Spleen (tissue), 13 donors: ENCODE measurements at places on chromosomes 16 and 17. TPM values are rescaled to one million over a fixed set of nuclear protein-coding genes. Genes with fewer than 3 reads are reported as not detected.

The TRPV3 gene
- total RNA-seq, result 0.32 TPM

The MMP15 gene
- total RNA-seq, result 14.8 TPM

The TMEM98 gene
- total RNA-seq, result 15.0 TPM

The AOC3 gene
- total RNA-seq, result 23.5 TPM

The RUNDC3A gene
- 1.3 TPM for total RNA-seq

The HEATR3 gene
- 23.4 TPM for total RNA-seq

The GLIS2 gene
- total RNA-seq, result 4.1 TPM

The NTN3 gene
- total RNA-seq, result not detected

The RUNDC1 gene
- total RNA-seq, result 24.7 TPM

The PSMD3 gene
- total RNA-seq, result 65.5 TPM

The LRRC37A gene
- 3.7 TPM for total RNA-seq

The SKAP1 gene
- 19.9 TPM for total RNA-seq

The YBX2 gene
- not detected for total RNA-seq

The ZNF821 gene
- total RNA-seq, result 7.9 TPM

DNA sequence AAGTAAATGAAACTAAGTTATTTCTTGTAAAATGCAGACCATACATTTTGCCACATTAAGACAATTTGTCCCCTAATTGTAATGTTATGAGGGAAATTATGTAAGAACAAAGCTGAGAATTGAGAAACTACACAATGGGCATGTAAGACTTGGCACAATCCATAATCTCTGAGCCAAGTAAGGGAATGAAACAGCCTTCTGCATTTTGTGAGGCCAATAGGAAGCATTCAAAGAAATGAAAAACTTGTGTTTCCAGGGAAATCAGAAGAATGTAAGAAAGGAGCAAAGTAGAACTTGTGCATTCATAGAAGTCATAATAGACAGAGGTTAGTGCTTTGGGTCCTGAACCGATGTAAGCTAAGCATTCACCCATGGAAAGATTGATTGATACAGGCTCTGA, 1.8 kb downstream of the KRTAP9-4 start:
- no peak for DNase-seq

- peak; percentile 28 for DNase-seq
Observed at GRCh38 chr16:27441998-27442397, 40.0 kb downstream of the IL21R start.

DNA sequence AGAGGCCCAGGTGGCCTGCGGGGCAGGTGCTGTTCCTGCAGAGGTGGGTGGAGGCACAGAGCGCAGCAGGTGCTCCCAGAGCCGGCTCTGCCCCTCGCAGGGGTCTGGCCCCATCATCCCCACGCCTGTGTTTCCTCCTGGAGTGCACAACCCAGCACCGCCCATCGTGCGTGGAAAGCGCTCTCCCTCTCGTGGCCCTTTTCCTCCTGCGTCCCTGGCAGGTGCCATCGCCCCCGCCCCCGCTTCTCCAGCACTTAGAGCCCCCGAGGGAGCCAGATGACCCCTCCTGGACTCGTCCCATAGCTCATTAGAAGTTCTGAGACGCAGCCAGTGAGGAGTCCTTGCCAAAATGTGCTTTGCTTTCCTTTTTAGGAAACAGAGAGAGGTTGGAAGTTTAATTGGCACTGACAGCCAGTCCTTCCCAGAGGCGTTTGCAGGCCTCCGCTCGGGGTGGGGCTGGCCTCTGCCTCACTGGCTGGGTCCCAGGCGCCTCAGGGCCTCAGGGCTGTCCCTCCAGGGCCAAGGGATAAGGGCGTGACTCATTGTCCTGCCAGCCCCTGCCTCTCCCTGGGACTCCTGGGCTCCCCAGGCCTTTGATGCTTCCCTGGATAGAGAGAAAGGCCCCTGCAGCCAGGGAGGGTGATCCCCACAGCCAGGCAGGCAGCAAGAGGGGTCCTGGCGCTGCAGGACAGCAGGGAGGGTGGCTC, 32.2 kb upstream of the CHMP6 start:
- peak; percentile 82 for DNase-seq

DNA sequence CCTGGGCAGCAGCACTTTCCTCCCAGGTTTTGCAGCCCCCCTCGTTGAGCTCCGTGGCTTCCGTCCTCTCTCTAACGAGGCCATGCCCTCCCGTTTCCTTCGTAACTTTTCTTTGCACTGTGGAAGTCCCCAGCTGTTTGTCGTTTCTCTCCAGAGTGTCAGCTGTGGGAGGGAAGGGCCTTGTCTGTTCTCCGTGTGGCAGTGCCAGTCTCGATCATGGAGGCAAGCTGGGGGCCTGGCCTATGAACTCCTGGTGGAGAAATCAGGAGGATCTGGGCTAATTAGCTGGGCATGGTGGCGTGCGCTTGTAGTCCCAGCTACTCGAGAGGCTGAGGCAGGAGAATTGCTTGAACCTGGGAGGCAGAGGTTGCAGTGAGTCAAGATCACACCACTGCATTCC, 28.3 kb downstream of the TBCD start:
- no peak for DNase-seq

GRCh38 chr17:41258406-41258805, 3.2 kb downstream of the KRTAP9-9 start:
- DNase-seq, result no peak

DNA sequence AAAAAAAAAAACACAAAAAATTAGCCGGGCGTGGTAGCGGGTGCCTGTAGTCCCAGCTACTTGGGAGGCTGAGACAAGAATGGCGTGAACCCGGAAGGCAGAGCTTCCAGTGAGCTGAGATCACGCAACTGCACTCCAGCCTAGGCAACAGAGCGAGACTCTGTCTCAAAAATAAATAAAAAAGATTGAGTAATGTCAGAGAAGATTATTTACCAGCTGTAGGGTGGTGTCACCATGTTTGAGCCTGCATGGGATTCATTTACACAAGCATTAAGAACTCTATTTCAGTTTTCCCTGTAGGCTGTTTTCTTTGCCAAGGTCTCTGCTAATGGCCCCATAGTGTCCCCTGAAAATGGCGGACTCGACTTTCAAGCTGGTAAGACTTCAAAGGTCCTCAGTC, 575.0 kb downstream of the CDH13 start:
- DNase-seq, result no peak

GRCh38 chr16:85381738-85382592, 231.2 kb upstream of the GSE1 start:
- DNase-seq, result no peak

GRCh38 chr16:9199311-9199710, 107.9 kb downstream of the HAPSTR1 start:
- DNase-seq, result no peak

GRCh38 chr16:53837426-53837825, 133.5 kb downstream of the FTO start:
- no peak for DNase-seq

- DNase-seq, result no peak
Observed at GRCh38 chr17:47957591-47958490, at the start of gene PRR15L. Gene PRR15L, minus strand, starts transcription at chr17:47957883. Its CDS starts 4,649 bp downstream, at chr17:47953234.

DNA sequence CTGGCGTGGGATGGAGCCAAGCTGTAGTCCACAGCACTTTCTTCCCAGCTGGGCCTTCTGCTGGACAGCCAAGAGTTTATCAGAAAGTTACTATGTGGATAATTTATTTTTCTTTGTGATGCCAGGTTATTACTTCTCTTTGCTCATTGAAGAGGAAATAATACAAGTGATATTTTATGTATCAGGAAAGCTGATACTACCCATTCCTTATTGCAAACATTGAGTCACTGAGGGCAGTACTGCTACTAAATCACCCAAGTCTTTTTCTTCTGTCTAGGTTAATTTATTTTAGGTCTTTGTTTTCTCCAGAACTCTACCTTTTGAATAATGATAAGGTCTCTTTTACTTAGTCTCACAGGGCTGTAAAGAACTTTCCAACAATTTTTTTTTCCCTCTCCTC, 8.3 kb downstream of the NUP93 start:
- DNase-seq, result no peak

DNA sequence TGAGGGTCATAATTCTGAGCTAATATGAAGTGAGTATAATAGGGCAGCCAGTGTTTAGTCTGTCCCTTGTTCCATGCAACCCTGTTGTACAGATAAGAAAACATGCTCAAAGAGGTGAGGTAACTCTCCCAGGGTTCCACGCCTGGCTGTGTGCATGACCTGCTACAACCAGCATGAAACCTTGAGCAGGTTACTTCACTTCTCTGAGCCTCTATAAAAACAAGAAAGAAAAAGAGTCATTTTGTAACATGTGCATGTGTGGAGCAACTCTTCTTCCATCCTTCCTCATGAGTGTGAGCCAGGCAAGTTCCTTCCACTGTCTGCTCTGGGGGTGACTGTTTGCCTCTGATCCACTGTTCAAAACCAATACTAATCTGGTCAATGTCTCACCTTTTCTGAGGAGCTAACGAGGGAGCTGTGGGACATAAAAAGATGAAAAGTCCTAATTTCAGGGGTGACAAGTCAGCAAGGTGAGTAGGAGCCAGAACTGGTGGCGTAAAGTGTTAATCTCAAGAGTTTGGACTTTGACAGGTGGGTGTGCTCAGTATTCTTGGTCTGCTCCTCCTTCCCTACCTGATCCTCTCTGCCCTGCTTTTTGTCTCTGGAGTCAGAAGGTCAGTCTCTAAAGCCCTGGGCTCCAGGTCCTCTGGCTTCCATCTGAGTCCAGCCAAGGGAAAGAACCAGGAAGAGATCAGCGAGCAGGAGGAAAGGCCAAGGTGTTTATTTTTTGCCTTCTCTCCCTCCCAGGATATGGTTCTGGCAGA, 21.5 kb downstream of the GFOD2 start:
- no peak for DNase-seq

GRCh38 chr17:31595076-31595475, 203.6 kb downstream of the RAB11FIP4 start:
- peak; percentile 1 for DNase-seq

DNA sequence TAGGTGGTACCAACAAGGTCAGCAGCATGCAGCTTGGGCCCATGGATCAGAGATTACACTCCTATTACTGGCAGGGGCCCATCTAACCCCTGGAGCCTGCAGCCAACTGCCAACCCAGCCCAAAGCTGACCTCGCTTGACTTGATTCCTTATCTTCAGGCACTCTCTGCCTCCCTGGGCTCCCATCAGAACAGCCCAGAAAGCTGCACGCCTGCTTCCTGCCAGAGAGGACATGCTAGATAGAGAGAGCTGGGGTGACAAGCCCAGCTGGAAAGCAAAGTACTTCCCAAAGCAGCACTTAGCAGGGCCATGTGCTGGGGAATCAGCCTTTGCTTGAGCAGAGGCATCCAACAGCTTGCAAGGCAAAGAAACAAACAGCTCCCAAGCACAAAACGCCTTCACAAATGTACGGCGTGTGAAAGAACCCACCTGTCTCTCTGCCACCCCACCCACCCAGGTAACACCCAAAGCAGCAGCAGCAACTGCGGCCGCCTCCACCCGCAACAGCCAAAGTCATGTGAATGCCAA, 74.2 kb upstream of the NLK start:
- DNase-seq, result peak; percentile 76

- no peak for DNase-seq
Observed at GRCh38 chr16:869823-870641, 69.5 kb upstream of the GNG13 start.

DNA sequence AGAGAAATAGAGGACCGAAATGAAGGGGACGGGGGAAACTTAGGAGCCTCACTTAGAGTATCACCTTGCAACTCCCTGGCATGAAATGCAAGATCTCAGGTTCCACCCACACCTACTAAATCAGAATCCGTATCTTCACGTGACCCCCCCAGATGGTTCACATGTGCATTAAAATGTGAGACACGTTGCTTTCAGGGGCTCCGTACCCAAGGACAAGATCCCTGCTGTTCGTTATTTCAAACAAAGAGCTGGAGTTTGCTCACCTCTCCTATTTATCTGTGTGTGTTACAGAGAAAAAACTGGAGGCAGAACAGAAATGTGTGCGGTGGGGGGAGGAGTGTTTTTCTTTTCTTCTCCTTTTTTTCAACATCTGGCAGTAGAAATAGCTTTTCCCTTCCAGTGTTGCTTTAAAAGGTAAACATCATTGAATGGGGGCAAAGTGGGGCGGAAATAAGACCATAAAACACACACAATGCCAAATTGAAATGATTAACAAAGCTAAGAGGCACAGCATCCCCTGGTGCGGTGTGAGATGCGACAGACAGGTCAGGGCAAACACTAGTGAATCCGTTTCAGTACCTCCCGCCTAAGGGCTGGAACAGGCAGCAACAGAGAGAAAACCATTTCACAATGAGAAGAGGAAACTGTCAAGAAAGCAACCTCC, 145.4 kb downstream of the SOX9 start:
- DNase-seq, result no peak

DNA sequence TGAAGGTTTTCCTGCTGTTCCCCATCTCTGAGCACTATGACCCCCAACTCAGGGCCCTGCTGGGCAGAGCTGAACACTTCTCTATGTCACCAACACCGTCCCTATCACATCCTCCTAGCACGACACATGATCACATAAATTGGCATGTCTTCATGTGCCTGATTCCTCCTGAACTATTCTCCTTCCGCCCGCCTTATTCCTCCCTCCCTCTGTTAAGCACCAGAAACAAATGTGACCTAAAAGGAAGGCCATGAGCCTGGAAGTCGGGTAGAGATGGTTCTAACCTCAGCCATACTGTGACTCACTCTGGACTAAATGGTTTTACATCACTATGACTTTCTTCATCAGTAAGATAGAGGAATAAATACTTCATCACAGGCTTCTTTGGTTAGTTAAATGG, 80.8 kb upstream of the DYNLRB2 start:
- DNase-seq, result no peak

DNA sequence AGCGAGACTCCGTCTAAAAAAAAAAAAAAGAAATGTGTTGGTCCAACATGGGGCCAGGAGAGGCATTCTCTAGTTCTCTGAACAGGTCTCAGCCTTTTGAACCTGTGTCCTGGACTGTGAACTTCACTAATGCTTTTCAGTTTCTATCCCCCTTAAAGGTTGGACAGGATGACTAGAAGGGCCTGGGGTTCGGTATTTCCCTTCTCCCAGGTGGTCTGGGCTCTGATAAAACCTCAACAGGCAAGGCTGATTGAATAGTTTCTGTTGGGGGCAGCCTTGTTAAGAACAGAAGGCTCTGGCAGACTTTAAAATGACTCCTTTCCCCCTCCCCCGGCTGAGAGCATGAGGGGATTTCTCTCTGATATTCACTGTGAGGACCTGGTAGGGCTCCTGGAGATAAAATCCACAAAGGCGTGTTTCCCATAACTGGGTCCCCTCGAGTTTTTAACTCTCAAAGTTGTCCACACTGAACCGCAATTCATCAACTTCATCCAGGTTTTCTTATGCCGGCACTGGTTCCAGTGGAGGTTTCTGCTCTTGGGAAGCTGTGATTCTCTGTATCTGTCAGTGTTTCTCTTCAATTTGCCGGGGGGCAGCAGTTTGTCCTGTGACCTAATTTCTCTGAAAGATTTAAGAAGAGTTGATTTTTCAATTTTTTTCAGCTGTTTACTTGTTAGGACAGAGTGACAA, 91.3 kb downstream of the METRNL start:
- no peak for DNase-seq

DNA sequence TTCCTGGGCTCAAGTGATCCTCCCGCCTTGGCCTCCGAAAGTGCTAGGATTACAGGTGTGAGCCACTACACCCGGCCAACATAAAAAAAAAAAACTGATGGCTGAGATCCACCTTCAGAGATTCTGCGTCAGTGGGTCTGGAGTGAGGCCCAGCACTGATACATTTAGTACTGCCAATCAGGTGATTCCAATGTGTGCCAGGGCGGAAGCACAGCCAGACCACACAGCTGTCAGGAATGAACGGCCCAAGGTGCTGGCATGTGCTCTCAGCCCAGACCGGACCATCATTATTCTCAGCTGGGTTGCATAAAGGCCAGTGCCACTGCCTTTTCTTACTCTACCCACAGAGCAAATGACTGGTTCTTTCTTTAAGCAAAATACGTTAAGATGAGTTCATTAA, 1.2 kb upstream of the BCO1 start:
- DNase-seq, result peak; percentile 24
